ENCODE measurements at places on chromosomes 12 and 14.

GRCh38 chr12:47014474-47014873 lies 64.9 kb upstream of the PCED1B start:
- no peak for DNase-seq

DNA sequence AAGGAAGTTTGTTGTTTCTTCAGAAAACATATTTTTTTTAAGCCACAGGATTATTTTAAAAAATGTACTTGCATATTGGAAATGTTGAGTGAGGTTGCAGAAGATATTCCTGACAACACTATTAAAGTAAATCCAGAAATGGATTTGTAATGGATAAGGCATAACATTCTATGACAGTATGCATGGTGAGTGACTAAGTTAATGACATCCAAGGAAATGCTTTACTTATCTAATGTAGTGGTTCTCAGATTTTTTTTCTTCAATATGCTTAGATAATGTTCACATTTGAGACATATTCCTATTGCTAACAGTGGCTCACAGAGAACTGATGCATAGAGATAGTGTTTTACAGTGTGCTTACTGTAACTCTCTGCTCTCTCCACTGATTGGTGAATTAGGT lies 49.4 kb downstream of the ZDHHC17 start:
- no peak for DNase-seq

DNA sequence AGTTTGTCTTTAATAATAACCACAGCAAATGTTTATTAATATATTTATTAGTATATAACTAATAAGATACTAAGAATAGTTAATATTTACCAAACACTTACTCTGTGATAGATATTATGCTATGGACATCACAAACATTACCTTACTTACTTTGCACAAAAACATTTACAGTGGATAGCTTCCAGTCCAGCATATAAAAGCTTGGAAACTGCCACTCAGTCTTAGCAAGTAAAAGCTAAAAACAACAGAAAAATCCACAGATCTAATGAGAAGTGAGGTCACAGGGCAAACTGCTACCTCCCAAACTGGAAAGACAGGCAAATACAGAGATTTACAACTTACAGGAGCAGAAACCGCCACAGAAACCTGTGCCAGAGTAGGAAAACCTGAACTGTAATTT lies 99.8 kb downstream of the METTL25 start:
- no peak for DNase-seq

DNA sequence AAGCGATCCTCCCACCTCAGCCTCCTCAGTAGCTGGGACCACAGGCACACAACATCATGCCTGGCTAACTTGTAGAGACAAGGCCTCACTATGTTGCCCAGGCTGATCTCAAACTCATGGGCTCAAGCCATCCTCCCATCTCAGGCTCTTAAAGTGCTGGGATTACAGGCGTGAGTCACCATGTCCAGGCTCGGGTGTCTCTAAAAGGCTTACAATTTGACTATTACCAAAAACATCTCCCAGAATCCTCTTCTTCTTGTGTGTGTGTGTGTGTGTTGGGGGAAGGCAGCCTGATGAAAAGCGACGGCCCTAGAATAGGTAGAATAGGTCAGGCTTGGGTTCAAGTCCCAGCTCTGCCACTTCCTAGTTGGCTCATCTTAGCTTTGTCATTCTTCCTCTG lies 16.8 kb downstream of the MSI1 start:
- DNase-seq, result no peak

DNA sequence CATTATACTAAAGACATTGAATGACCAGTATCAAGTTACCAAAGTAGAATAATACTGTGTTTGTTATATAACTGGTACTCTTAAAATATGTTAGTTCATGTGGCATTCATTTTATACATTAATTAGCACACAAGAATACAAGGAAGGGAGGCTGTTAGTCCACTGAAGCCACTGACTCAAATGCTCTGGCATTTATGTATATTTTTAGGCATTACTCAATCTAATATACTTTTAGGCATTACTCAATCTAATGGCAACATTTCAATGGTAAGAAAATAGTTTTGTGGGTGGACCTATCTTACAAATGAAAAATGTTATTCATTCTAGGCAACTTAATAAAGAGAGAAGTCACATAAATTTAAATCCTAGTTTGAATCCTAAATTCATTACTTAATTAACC lies 874.4 kb upstream of the USP15 start:
- no peak for DNase-seq

DNA sequence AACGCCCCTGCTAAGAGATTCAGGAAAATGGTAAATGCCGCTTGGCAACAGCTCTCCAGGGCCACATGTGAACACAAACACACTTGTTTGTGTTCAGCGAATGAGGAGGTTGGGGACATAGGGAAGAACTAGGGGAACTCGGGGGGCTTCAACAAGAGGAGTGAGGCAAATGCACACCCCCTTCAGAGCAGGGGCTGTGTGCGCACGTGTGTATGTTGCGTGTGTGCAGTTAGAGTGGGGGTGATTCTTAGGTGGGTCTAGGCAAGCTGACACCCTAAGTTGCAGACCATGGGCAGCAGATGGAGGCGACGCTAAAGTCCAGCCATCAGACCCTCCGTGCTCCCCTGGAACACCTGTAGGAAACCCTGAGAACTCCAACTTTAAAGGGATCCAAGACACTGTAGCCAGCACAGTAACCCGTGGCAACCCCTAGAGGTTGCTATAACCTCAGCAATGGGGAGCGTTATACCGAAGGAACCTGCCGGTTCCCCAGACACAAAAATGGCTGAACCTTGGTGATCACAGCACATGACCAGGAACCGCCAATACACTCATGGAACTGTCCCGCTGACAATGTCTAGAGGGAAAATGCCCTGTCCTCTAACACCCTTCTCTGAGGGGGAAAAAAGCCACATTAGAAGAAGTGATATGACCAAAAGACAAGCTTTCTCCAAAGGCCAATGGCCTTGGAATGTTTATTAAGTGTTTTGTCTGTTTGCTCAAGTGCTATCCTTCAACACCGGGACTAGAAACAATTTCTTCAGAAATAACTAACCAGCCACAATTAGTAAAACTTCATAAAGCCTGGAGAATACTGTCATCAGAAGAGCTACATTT lies 86.5 kb upstream of the CEP83 start:
- no peak for DNase-seq

- DNase-seq, result no peak
Observed at GRCh38 chr12:70351076-70351475, 15.0 kb upstream of the KCNMB4 start.

DNA sequence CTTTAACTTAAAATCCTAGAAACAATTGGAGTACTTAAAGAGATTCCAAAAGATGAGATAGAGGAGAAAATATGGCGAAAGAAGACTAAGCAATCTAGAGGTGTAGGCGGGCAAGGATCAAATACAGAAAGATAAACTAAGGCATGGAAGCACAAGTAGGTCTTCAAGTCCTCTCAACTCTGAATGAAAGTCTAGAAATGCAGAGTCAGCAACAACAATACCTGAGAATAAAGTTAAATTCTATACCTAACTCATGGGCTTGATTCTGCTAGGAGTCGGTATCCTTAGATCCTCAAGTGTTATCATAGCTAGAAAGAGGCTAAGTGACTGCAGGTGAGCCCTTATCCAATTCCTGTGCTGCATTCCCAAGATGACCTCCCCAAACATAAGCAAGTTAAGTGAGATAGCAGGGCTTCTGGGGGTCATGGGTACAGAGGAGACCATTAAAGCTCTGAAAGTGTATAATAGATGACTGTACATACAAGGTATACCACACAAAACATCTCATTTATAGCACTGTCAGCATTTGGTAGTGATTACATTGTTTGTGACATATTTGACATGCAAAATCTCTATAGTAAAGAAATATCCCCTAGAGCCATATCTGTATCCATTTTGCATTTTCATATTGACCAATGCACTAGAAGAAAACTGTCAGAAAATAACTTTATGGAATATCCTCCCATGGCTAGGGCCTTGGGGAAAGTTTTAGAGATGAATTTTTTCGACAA lies 82.5 kb upstream of the ARID2 start:
- no peak for DNase-seq

GRCh38 chr12:65296508-65297265 lies 18.2 kb downstream of the MSRB3 start:
- no peak for DNase-seq

DNA sequence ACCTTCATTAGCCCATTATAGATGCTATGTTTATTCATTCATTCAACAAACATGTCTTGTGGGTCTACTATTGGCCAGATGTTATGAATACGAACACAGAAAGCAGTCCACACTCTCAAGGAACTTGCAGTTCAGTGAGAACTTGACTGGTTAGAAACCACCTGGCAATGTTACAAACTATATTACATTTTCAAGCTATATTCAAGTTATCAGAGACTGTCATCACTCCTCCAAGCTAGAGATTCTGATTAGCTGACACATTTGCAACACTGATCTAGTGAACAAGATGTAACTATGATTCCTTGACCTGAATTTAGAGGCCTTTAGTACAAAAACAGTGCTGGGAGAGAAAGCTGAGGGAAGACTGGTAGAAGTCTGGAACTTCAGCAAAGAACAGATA lies 170.7 kb upstream of the EEA1 start:
- no peak for DNase-seq

GRCh38 chr12:129332286-129332685 lies 479.0 kb downstream of the GLT1D1 start:
- no peak for DNase-seq

DNA sequence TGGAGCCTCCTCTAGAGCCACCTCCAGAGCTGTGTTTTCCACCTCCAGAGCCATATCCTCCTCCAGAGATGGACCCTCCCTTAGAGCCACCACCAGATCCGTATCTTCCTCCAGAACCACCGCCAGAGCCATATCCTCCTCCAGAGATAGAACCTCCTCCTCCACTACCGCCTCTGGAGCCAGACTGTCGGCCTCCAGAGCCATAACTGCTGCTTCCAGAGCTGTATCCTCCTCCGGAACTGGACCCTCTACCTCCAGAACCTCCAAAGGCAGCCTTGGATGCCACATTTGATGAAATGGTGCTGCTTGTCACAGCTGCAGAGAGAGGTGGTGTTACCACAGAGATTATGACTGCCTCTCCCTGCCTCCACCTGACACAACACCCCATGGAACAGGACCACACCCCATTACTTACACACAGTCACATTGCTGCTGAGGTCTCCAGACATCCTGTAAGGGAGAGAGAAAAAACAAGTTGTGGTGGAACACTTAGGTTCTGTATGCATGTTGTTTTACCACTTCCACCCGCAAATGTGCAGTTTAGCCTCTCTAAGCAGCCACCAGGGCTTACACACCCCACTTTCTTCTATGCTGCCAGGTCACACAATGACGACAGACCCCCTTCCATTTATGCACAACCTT lies 6.8 kb downstream of the KRT2 start:
- DNase-seq, result no peak

GRCh38 chr12:51621156-51621922 lies 30.3 kb downstream of the SCN8A start:
- no peak for DNase-seq

GRCh38 chr12:120766566-120766965 lies 40.9 kb downstream of the ACADS start:
- DNase-seq, result no peak

GRCh38 chr12:1318327-1319031 lies 275.9 kb downstream of the FBXL14 start:
- DNase-seq, result no peak

DNA sequence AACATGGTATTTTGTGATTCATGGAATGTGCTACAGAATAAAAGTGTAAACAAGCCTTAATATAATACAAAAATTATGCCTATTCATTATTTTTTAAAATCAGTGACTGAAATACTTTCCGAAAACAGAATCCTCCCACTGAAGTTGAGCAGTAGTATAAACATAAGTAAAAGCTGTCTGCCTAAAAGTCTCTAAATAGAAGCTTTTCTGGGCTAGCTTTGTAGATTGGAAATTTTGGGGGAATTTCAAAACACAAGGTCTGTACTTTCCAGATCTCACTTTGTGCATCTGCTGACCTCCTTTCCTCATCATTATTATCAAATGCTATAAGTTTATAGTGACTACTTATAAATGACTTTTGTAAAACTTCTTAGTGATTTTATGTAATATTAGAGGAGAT lies 80.4 kb upstream of the TRHDE start:
- no peak for DNase-seq

DNA sequence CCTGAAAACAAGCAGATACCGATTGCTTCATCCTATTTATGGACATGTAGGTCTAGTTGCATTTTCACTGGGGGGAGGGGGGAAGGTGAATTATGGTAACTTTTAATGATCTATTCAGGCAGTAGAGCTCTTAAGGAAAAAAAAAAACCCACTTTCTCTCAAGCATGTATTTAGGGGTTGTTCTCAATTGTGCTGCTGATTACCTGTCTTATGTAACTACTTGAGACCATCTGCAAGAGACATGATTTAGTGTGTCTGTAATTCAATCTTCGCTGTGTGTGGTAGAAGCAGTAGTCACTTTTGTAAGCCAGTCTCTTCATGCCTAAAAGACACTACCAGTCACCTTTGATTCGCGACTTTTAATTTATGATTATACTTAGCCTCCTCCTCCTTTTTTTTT lies 8.9 kb downstream of the CALM1 start:
- no peak for DNase-seq

- DNase-seq, result no peak
Observed at GRCh38 chr12:19970821-19971220, 397.5 kb upstream of the PDE3A start.

DNA sequence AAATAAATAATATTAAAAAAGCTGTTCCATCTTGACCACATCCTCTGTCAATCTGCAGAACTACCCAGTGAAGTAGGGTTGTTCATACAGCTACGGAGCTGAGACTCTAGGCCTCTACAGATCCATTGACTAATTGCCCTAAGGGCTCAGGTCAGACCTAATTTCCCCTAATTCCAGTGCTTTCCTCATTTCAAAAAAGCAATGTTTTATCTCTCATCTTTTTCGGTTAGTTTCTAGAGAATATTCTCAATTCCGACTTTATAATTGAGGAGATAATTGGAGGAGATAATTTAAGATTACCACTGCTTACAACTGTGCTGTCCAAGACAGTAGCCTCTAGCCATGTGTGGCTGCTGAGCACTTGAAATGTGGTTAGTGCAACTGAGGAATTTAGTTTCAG lies 167.1 kb downstream of the KIF21A start:
- DNase-seq, result no peak
